ENCODE measurements at places on chromosomes 6 and 20.

- no peak for DNase-seq
Observed at GRCh38 chr6:77337392-77337791, 125.9 kb downstream of the HTR1B start.

DNA sequence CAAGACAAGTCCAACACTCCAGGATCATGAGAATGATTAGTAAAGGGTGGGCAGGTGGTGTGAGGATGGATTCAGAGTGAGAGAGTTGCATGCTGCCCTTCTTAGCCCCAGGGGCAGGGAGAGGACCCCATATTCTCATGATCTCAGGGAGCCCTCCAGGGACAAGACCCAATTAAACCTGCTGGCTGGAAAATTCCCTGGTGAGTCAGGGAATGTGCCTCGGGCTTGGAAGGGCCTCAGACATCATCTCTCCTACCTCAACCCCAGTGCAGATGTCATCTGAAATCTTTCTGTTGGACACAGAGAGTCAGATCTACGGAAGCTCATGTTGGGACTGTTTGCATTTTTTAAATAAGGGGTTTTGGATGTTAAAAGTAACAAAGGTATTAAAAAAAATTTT lies 9.2 kb upstream of the SIRPD start:
- DNase-seq: no peak

- DNase-seq: no peak
Observed at GRCh38 chr6:158402184-158402583, 89.9 kb downstream of the TULP4 start.

DNA sequence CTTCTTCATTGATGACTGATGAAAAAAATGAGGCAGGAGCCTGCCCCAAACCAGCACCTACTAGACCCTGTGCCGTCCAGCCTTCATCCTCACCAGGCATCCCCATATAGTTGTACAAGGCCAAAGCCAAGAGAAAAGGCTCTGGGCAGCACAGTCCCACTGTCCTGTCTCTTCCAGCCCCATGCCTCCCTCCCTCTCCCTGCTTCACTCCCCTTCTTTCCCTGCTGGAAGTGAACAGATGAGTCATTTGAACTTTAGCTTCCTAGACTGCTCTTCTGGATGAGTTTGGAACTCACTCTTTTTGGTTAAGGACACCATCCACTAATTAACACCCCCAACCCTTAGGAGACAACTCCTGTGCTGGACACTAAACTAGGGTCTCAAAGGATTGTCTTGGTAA lies 235.2 kb downstream of the LRFN2 start:
- DNase-seq: no peak
